ENCODE measurements at places on chromosomes 16 and 17. TPM values are rescaled to one million over a fixed set of nuclear protein-coding genes. Genes with fewer than 3 reads are reported as not detected.

MT1X gene
- 41.9 TPM for total RNA-seq

- H3K4me1 ChIP-seq: no peaks in the 10 kb centered on the region
- no peak overlapping the region for H3K27ac ChIP-seq
- no peaks in the 10 kb centered on the region for H3K27me3 ChIP-seq
- H3K4me3 ChIP-seq: no peak overlapping the region
These were observed 9.6 kb downstream of the SDK2 start for GRCh38 chr17:73634629-73635028.

C16orf78 gene
- not detected for total RNA-seq

- H3K4me3 ChIP-seq: peak overlapping the region; percentile 75
- no peaks in the 10 kb centered on the region for H3K4me1 ChIP-seq
- no peak for DNase-seq
- no peaks in the 10 kb centered on the region for H3K36me3 ChIP-seq
These were observed 706 bp downstream of the HLF start for GRCh38 chr17:55265311-55266021.

DNA sequence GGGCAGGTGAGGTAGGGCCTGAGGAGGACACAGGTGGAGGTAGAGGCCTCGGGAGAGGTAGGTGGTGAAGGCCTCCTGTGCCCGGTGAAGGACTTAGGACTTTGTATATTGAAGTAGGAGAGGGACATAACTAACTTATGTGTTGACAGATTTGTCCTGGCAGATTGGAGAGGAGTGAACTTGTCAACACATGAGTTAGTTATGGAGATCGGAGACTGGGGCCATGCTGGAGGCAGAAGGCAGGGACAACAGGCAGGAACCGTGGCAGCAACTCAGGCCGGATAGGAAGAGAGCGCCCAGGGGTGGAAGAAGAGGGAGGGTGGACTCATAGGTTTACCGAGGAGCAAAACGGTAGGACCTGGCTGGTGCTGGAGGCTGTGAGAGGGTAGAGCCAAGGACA lies 18.4 kb downstream of the GLP2R start:
- peak; percentile 23 for DNase-seq
- no peaks in the 10 kb centered on the region for H3K27me3 ChIP-seq
- H3K4me3 ChIP-seq: no peak overlapping the region
- no peaks in the 10 kb centered on the region for H3K4me1 ChIP-seq
